ENCODE measurements at places on chromosomes 4 and X. TPM values are rescaled to one million over a fixed set of nuclear protein-coding genes. Genes with fewer than 3 reads are reported as not detected.

DNA sequence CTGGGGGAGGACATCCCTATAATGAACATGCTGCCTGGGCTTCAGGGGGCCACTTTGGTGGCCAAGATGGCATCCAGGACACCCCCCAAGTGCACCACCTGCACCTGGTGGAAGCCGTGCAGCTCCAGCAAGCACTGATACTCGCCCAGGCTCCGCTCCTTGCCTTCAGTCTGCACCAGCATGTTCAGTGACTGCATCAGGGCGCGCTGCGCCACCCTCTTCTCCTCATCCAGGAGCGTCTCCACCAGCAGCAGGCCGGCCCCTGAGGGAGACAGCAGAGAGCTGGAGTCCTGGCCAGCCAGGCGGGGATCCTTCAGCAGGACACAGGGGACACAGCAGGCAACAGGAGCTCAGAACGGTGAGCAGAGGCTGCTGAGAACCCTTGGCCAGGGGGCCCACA is 11.3 kb upstream of the SLC25A6 start:
- DNase-seq: no peak

- no peak for DNase-seq
Measured at GRCh38 chrX:9890681-9891091, 76.5 kb upstream of the CLDN34 start.

DNA sequence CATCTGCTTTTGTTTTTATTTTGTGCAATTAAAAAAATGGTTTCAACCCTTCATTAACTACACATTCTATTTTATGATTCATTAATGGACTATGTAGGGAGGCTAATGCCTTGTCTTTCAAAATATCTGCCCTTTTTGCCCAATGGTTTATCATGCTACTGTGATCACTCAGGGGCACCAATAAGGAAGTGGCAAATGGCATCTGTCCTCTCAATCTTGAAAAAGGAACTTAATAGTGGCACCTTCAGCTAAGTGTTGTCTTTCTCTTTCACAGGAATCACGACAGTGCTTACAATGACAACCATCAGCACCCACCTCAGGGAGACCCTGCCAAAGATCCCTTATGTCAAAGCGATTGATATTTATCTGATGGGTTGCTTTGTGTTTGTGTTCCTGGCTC is 57.1 kb downstream of the COMMD8 start:
- no peak for DNase-seq

- DNase-seq: no peak
Measured at GRCh38 chr4:100306018-100306417, 115.8 kb upstream of the DDIT4L start.

BRS3 gene
- total RNA-seq: not detected
